ENCODE measurements at places on chromosomes 11 and 22.

GRCh38 chr11:46064221-46064620 lies 57.0 kb downstream of the PHF21A start:
- no peak for DNase-seq

GRCh38 chr11:3964935-3965604 lies 109.6 kb downstream of the STIM1 start:
- no peak for DNase-seq

DNA sequence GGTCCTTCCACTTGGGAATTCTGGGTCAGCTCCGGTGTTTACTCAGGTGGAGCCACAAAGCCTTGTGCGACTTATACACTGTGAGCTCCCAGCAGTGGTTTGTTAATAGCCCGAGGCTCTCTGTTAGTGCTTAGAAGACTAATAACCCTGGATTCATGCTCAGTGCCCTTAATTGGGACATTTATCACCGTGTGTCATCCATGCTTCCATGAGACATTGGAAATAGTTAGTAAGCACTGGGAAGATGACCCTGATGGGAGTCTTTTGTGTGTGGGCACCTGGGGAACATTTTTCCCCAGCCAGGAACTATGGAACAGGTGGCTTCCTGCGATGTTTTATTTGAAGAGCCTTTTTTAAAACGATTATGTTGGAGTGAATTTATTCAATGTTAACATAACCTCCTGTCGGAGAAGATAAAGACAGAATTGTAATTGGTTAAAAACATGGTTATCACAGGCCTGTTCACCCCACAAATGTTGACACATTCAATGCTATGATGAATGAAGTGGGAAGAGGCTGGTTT lies 188.9 kb downstream of the MYO18B start:
- no peak for DNase-seq

DNA sequence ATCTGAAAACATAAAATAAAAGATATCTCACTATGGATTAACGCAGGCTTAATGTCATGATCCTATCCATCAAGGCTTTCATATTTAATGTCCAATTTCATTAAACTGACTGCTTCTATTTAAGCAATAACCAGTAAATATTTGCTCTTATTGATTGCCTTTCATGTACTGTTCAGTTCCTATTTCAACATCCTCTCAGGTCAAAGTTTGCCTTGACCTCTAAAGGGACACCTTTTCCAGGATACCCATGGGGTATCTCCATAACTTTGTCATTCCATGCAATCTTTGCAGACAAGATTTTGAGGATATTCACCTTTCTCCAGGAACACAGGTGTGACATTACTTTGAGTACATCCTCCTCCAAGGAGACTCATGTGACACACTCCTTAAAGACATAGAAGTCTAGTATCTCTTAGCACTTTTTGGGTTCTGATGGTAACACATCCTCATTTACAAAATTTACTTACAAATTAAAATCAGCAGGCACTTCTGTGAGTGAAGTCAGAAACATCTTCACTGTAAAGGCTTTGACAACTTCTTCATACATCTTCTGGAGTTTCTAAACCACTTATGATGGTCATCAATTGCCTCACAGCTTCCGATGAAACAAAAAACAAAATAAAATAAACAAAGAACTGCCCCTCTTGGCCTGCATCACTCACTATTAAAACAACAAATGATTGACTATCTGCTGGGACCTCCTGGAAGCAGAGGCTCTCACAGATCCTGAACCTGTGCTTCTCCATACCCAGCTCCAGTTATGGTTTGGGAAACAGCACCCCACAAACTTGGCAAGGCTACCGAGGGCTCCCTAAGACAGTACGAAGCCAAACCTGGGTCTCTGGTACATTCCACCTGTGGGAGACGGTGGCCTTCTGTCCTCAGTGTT lies 7.0 kb upstream of the SLC22A25 start:
- no peak for DNase-seq

DNA sequence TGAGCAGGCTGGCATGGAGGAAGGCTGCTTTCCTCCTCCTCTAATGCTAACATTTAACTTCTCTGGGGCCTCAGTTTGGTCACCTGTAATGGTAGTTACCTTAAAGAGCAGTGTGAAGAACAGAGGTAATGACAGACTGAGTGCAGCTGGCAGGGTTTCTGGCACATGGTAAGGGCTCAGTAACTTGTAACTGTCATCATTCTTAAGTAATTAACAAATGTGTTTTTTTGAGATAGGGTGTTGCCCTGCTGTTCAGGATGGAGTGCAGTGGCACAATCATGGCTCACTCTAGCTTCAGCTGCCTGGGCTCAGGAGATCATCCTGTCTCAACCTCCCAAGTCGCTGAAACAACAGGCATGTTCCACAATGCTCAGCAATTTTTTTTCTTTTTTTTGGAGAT lies 242.0 kb upstream of the SYN3 start:
- no peak for DNase-seq

GRCh38 chr11:3028813-3029212 lies 28.4 kb downstream of the CARS1 start:
- no peak for DNase-seq

- DNase-seq: no peak
Observed at GRCh38 chr22:49660321-49660720, 167.4 kb downstream of the BRD1 start.

- no peak for DNase-seq
Observed at GRCh38 chr22:17939579-17939978, 84.8 kb downstream of the MICAL3 start.

DNA sequence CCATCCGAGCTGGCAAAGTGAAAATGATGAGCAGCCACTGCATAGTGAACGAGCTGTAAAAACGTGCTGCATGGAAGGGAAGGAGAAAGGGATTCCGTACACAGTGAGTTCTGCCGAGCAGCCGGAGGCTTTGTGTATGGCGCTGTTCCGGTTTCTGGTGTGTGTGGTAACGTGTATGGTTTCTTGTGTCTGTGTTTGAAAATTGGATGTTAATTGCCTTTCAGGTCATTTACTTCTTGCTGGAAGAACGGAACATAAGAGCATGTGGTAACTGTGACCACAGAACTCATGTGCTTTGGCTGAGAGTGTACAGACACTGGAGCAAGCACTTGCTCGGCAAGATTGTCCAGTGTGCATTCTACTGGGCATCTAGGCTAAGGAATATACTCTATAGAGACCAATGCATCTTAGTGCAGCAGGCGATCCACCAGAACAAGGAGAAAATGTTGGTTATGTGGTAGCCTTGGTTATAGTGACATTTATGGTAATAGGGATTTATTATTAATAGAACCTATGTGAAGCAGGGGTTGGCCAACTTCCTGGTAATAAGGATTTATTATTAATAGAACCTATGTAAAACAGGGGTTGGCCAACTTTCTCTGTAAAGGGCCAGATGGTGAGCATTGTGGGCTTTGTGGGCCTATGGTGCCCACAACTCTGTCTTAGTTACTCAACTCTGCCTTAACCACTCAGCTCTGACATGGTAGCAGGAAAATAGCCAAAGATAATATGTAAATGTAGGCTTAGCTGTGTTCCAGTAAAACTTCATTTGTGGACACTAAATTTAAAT lies 49.2 kb downstream of the GRAMD1B start:
- DNase-seq: no peak

- DNase-seq: no peak
Observed at GRCh38 chr11:97069160-97069559, 679.3 kb downstream of the JRKL start.
